Activated CD8-positive, alpha-beta memory T cell treated with anti-CD3 and anti-CD28 coated beads for 48 hours (primary cell): ENCODE measurements at places on chromosomes 2 and 18.

GRCh38 chr2:211829725-211830124, 708.9 kb downstream of the ERBB4 start:
- no peak for DNase-seq

DNA sequence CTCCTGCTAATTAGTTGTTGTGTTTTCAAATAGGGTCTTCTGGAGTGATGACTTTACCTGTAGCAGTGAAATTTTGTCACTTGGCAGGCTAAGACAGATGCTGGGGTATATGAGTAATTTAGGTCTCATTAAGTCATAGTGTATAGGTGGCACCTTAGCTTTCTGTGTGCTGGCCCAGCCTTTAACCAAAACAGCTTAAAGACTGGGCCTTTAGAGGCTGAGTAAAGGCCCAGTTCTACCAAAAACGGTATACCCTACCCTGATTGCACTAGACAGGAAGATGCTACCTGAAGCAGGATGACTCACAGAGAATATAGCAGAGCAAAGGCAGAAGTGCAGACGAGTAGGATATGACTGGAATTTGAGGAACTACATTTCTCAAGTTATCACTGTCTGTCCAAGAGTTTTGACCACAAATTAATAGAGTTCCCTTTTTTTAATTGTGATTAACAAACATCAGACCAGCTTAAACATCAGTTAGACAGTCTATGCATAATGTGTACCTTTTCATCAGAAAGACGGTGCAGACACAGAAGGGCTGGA, 337.9 kb upstream of the SALL3 start:
- DNase-seq: no peak

DNA sequence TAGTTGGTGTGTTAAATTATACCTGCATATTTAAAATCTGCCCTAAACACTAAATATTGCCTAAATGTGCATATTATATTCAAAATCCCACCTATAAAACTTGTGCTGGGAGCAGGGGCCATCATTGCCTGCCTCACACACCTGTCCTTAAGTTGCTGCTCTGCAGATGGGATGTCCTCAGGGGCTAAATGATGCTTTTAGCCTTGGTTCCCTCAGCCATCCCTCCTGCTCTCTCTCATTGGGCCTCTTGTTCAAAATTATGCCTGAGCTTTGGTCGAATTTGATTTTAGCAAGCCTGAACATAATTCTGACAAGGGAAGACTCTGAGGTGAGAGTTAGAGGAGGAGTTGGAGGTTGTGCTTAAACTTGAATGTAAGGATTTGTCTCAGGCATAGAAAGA, 318.3 kb upstream of the RAB12 start:
- no peak for DNase-seq

GRCh38 chr2:155223781-155224406, 525.4 kb downstream of the KCNJ3 start:
- DNase-seq: no peak

- no peak for DNase-seq
Observed at GRCh38 chr2:205212357-205212756, 469.9 kb upstream of the NRP2 start.

- DNase-seq: no peak
Observed at GRCh38 chr2:59018737-59019136, 777.6 kb upstream of the FANCL start.

GRCh38 chr2:111667542-111668273, 216.3 kb downstream of the ANAPC1 start:
- DNase-seq: no peak

DNA sequence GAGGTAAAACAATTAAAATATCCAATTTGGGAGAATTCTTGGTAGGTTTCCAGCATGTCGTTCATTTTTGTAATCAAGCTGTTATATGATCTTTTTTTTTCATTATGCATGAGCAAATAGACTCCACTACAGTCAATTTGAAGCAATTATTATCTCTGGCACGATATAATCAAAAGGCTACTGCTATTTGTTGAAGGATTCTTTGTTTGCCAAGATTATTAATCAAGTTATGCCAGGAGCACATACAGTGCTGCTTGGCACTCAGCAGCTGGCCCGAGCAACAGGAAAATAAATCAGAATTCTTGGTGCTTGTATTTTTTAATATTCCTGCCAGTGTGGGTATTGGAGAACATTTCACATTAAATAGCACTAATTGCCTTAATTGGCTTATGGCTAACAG, 279.5 kb downstream of the RND3 start:
- DNase-seq: no peak

- peak; percentile 58 for DNase-seq
Observed at GRCh38 chr2:219277703-219278654, 1.2 kb upstream of the DNAJB2 start.

- DNase-seq: no peak
Observed at GRCh38 chr2:37852585-37853014, 72.5 kb upstream of the RMDN2 start.

DNA sequence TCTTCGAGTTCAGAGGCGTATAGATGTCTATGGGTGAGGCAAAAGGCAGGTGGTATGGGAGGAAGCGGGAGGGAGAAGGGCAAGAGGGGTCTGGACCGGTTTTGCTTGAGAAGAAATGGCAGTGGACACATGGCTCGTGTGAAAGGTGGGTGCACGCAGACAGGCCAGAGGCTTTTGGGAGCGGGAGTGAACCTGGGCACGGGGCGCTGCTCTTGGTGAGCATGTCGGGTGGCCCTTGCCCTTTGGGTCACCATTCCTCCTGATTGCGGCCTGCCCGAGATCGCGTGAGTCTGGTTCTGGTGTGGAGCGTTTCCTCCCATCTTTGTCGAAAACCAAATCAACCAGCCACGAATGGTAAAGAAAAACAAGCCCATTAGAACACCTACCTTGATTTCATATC, 12.6 kb downstream of the LDLRAD4 start:
- no peak for DNase-seq

- no peak for DNase-seq
Observed at GRCh38 chr2:222862909-222863544, 2.2 kb downstream of the ACSL3 start.

GRCh38 chr18:32549248-32550110, 78.8 kb upstream of the GAREM1 start:
- no peak for DNase-seq

GRCh38 chr2:120578576-120579352, 156.9 kb upstream of the GLI2 start:
- DNase-seq: no peak

DNA sequence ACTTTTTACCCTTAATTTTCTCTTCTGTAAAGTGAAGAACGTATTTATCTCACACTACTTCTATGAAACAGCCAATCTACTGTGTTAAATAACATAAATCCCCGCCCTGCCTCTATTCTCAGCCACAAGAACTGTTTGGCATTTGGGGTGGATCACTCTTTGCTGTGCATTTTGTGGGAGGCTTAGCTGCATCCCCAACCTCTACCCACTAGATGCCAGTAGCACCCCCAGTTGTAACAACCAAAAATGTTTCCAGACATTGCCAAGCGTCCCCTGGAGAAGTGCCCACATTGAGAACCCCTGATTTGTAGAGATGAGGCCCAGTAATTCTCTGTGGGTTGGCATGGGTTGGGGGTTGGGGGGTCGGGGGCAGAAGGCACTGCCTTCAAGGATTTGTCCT, 94.7 kb upstream of the BOD1L2 start:
- DNase-seq: no peak

DNA sequence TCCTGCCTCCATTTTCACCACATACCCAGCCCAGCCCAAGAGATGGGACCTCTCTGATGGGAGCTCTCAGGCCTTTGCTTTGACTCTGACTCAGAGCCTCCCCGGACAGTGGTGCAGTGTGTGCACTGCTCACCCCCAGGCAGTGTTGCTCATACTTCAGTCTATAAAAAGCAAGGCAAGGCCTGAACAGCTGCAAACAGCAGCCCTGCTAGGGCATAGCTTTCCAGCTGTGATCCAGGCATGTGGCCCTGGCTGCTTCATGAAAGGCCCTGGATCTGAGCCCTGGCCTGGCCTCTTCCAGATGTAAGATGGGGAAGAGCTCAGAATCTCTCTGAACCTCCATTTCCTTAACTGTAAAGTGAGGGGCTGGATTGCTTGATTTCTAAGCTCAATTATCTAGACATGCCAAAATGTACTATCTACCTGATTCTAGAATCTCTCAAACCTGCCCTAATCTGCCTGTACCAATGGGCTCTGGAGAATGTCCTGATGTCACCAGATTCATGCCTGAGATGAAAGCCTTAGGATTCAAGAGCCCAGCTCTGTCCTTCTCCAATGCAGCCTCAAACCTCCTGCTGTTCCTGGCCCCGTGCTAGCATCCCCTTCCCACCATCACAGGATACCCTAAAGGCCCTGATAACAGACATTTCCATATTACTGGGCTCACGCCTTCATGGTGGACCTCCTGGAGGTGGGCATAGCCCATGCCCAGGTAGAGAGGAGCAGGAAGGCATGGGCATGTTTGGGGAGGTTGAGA, 206.9 kb downstream of the ARL4C start:
- no peak for DNase-seq

DNA sequence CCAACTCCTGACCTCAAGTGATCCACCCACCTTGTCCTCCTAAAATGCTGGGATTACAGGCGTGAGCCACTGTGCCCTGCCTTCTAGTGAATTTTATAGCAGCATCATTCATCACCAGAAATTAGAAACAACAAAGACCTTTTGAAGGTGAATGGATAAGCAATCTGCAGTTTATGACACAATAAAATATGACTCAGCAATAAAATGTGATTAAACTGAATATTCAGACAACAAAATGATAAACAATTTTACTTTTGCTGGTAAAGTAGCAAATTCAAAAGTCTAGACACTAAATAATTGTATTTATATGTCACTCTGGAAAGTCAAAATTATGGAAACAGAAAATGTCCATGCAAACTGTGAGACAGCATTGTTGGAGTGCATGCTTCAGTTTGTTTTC, 656.6 kb downstream of the CBLN2 start:
- DNase-seq: no peak

- DNase-seq: peak; percentile 29
Observed at GRCh38 chr18:78939105-78939504, 40.5 kb upstream of the SALL3 start.

- DNase-seq: no peak
Observed at GRCh38 chr2:222572751-222573174, 83.1 kb downstream of the FARSB start.
